Muscle of arm (tissue), 14 donors: ENCODE measurements at places on chromosomes 11 and 22. TPM values are rescaled to one million over a fixed set of nuclear protein-coding genes. Genes with fewer than 3 reads are reported as not detected.

- DNase-seq: no peak
These were observed 85.3 kb upstream of the GAL start for GRCh38 chr11:68598816-68599653.

Gene NCF4
- polyA plus RNA-seq: 3.0 TPM

- no peak for DNase-seq
These were observed 24.0 kb downstream of the CHID1 start for GRCh38 chr11:886568-886967.

Gene SESN3
- 107 TPM for polyA plus RNA-seq

Gene NNMT
- polyA plus RNA-seq: 67.5 TPM

DNA sequence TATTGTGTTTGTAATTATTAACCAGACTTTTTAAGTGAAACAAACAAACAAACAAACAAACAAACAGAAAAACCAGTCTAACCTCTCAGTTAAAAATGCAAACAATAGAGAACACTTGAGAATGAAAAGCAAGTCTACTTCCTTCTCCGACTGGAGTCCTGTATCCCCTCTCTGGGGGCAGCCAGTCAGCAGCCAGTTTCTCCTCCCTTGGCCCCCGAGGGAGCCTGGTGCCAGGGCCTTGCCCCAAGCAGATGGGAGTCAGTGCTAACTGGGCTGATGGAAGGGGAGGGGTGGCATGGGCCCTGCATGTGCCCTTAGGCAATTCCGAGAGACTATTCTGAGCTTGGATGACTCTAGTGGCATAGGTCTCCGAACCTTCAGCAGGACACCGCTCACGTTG is 137.2 kb downstream of the GRIK4 start:
- DNase-seq: no peak

DNA sequence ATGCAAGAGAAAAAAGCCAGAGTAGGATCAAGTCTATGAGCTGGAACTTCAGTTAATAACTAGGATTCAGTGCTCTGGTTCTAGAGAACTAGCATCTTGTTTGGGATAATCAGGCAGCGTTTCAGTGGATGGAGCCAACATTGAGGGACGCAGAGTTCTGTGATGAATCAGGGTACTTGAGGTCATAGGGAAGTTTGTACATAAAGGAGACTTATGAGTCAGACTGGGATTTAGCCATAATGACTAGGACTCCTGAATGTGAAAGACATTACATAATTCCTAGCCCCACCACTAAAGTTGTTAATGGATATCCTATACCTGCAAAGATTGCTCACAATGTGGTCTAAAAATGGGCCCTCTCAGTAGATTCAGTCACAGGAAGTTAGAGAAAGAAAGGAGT is 6.8 kb downstream of the SLN start:
- no peak for DNase-seq

DNA sequence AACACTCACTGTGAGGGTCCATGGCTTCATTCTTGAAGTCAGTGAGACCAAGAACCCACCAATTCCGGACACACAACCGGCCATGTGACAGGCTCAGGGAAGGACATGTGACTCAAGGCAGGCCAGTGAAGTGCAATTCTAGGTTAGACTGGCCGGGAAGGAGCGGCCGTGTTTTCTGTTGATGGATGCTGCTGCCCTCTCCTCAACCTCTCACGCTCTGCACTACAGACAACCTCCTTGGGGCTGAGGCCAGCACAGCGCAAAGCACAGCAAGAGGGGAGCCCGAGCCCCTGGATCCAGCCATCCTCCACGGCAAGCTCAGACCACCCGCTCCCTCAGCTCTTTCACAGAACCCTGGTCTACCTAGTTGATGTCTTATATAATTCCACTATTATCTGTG is 2.8 kb downstream of the NUDT8 start:
- DNase-seq: no peak

DNA sequence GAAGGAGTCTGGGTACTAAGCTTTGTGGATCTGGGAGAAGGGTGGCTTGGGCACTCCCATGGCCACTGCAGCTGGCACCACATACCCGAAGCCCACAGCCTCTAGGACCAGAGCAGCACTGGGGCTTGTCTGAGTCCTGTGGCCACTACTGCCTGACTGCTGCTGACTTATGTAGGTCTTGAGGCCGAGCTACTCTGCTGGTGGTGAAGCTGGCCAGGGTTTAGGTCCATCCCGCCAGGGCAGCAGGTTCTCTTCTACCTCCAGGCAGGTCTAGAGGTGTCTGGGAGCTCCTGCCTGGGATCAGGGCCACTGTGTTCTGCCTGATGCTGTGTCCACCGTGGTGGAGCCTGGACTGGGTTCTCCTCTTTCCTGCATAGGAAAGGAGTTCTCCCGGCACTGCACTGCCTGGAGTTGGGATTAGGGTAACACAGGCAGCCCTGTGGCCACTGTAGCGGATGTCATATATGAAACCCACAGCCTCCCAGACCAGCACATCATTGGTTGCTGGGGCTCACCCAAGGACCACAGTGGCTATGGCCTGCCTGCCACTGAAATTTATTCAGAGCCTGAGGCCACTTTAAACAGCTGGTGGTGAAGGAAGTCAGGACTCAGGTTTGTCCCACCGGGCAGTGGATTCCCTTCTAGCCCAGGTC is 109.8 kb upstream of the SERPIND1 start:
- no peak for DNase-seq

DNA sequence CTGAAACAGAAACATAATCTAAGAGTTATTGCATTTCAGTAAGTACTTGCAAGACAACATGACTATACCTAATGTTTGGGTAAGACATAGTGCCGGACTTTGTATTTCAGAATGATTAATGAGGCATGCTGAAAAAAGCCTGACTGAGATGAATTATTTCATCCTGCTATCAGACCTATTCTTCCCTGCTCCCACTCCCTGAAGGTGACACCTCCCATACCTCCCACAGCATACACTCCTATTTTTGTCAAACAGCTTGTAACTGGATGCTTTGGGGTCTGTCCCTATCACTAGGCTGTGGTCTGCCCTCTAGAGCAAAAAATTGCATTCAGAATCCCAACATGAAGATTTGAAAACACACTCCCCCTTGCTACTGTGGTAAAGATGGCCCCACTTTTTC is 10.9 kb upstream of the SCN3B start:
- no peak for DNase-seq

Gene OR51B2
- polyA plus RNA-seq: not detected

Gene SLC29A2
- polyA plus RNA-seq: 25.3 TPM

DNA sequence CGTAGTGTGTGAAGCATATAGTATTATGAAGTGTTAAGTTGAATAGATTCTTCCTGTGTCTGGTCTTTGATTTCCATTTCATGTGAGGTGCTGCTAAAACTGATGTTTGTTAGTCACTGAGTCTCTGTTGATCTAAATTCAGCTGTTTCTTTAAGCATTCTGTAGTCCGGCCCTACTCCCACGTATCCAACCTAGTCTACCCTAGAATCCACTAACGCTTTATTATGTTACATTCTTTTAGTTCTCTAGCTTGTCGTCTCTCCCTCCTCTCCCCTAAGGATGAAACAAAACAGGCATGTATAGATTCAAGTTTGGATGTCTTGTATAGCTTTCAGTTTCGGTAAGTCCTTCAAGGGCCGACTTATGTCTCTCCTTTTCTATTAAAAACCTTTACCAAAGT is 4.1 kb downstream of the WEE1 start:
- DNase-seq: no peak

DNA sequence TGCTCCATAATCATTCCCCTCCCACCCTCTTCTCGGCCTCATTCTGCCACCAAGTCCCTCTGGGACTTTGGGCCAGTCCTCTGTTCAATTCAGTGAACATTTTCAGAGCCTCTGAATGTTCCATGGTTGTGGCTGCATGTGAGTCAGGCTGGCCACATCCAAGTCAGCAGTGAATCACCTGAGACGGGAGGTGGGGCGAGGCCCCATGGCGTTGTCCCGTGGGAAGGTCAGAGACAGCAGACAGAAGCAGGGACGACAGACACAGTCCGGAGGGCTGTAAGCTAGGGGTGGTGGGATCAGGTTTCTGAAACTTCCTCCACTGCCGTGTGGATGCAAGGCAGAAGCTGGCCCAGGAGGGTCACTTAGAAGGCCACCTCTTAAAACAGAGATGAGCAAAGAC is 324.8 kb downstream of the MN1 start:
- DNase-seq: no peak

Gene NXPE4
- not detected for polyA plus RNA-seq

DNA sequence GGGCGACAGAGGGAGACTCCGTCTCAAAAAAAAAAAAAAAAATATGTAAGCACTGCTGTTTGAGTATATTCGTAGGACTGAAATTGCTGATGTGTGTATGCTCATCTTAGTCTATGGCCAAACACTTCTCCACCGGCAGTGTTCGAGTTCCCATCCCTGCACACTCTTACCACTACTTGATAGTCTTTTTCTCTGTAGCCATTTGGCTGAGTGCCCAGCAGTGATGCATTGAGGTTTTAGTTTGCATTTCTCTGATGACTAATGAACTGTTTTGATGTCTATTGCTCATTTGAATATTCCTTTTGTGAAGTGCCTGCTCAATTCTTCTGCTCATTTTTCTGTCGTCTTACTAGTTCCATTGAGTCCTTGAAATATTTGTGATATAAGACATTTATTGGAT is 1.9 kb downstream of the TIRAP start:
- DNase-seq: no peak

GRCh38 chr11:78376858-78377257 is 40.8 kb downstream of the GAB2 start:
- DNase-seq: no peak

DNA sequence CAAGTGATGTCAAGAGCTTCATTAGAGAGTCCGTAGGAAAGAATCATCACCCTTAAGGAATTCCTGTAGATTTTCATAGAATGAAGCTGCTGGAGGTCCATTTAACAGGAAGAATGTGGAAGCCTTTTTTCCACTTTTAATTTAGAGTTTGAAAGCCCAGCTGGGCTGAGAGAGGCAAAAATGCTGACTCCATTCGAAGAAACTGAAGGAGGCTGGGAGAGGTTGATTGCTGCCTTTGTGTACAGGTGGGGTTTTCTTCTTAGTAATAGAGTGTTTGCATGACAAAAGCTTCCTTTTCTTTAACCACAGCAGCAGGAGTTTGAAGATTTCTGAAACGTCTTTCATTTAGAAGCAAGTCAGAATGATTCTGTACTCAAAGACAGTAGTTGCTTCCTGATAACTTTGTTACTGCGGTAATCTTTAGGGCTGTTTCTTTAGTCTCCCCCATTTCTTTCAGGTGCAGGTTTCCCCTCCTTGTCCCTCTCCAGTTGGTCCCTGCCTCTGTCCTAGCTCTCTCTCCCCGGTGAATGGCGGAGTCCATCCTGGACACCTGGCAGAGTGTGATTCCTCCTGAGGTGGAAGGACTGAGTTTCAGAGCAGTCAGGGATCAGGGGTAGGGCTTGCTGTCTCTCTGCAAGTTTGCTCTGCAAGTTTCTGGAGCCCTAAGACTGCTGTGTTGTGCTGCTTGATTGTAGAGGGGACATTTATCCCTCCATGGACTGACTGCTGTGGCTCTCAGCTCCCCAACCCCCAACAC is 166.2 kb downstream of the LDLRAD3 start:
- DNase-seq: no peak

Gene CRYBB3
- 0.21 TPM for polyA plus RNA-seq

Gene TIMM10
- 71.9 TPM for polyA plus RNA-seq

DNA sequence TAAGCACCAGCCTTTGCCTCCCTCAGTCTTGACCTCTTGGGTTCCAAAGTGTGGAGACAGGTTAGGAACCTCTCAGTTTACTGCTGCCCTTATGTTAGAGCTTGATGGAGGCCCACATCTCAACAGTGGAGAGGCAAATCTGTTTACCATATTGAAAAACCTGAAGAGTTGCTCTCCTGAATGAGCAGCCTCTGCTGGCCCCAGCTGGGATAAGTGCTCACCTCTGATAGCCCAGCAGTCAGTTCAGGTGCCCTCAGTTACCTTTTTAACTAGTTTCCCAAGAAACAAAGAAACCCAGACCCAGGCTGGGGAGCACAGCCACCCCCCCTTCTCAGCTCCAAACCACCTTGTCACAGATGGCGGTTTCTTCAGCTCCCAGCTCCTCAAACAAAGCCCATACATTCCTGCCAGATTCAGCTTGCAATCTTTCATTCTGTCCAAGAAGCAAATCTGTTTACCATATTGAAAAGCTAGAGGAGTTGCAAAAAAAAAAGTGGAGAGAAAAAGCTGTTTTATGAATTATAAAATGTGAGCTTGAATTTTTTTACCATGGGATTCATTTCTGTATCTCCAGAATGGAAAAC is 57.2 kb downstream of the PPFIBP2 start:
- DNase-seq: no peak

- no peak for DNase-seq
These were observed 140.0 kb downstream of the AASDHPPT start for GRCh38 chr11:106217456-106217855.

- DNase-seq: no peak
These were observed 20.8 kb downstream of the MYBPC3 start for GRCh38 chr11:47331454-47332302.
